Common myeloid progenitor, CD34-positive (primary cell): ENCODE measurements at places on chromosomes 11 and 22.

DNA sequence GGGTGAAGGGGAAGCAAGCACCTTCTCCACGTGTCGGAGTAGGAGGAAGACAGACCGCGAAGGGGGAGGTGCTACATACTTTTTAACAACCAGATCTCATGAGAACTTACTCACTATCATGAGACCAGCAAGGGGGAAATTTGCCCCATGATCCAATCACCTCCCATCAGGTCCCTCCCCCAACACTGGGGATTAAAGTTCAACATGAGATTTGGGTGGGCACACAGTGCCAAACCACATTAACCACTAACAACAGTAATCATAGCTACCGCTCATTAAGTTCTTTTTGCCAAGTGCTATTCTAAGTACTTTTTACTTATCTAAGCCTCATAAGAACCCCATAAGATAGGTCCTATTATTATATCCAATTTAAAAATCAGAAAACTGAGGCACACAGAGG, 450.5 kb upstream of the DDI1 start:
- no peak for DNase-seq

- DNase-seq, result peak; percentile 27
These were observed 71.6 kb downstream of the LRP5 start for GRCh38 chr11:68383976-68384501.

- DNase-seq, result peak; percentile 30
These were observed 32.5 kb upstream of the ATXN10 start for GRCh38 chr22:45638834-45639746.

GRCh38 chr11:569158-569885, 6.9 kb upstream of the PHRF1 start:
- DNase-seq, result no peak

GRCh38 chr11:66218846-66219620, 49.4 kb upstream of the RAB1B start:
- no peak for DNase-seq

DNA sequence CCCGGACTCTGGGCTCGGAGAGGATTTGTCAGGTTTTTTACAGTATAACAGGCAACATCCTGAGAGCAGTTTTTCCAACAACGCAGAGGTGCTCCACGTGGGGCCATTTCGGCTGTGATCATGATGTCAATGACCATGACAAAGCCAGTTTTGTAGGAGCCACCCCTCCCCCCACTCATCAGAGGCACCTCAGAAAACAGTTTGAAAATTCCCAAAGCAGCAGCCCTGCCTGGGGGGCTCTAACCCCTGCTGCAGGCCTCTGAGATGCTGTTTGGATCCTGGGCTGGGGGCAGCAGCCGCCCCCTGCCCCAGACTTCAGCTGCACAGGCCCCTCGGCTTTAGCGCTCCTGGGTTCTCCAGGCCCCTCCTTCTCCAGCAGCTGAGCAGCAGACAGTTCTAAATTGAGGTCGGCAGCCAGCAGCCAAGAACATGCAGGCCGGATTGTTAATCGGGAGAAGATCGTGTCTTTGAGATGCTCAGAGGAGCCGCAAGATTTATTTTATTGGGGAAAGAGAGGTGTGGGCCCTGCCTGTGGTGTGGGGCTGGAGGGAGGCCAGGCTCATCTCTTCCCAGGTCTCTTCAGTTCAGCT, 19.4 kb downstream of the NFAM1 start:
- DNase-seq, result no peak

DNA sequence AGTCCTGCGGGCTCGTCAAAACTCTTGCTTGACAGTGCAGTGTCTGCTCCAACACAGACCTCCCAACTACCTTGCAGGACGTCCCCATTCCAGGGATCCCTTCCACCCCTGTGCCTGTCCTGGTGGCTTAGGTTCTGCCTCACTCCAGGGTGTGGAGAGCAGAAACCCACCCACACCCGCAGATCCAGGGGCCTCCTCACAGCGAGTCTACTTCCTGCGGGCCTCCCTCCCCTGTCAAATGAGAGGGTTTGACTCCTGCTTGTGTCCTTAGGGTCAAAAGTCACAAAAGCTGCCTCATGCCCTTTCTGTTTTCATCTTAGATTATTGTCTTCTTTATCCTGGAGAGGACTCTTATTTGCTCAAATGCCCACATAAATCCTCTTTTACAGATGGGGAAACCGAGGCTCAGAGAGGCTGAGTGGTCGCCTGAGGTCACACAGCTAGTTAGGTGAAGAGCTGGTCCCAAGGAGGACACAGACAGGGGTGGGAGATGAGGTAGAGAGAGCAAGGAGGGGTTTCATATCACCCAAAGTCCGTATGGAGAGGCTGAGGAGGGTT, 81.1 kb upstream of the KCNQ1OT1 start:
- DNase-seq, result no peak

DNA sequence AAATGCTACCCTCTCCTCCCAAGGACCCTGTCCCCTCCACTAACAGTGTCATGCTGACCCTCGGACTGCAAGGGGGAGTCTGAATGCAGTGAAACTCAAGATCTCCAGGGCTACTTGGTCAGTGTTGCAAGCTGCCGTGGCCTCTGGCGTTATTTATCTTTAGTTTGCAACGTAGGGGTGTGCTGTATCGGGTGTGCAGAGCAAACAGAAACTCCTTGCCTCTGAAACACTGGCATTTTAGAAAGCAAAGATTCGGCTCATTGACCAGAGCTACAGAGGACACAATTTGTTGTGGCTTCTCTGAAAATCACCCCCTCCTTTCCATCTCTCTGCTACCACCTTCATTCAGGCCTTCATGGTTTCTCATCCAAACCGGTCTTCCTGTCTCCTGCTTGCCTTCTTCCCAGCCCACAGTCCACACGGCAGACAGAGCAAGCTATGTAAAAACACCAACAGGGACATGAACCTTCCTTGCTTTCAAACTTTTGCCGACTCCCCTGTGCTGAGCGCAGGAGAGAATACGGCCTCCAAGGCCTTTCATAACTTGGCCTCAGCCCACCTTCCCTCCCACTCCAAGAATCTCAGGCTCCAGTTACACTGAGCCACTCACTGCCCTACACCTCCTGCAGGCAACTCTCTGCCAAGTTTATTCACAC, 14.9 kb downstream of the FZD4 start:
- no peak for DNase-seq

GRCh38 chr22:35424761-35425160, 24.8 kb downstream of the MCM5 start:
- no peak for DNase-seq

DNA sequence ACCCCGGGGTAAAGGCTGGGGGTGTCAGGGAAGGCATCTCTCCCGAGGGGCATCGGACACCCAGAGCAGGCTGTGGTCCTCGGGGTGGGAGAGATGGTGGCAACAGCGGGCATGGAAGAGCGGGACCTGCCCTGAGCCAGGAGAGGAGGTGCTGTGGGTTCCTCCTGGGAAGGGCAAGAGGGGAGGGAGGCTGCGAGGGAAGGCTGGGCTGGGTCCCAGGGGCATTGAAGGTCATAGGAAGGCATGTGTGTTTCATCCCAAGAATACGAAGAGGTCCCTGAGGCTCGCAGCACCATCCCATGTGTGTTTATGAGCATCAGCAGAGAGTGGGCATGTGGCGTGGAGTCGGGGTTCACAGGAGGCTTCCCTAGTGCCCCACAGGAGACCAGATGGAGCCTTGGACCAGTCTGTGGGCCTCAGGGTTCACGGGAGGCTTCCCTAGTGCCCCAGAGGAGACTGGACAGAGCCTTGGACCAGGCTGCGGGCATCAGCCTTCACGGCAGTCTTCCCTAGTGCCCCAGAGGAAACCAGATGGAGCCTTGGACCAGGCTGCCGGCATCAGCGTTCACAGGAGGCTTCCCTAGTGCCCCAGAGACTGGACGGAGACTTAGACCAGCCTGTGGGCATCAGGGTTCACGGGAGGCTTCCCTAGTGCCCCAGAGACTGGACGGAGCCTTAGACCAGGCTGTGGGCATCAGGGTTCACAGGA, 420.6 kb downstream of the BRD1 start:
- no peak for DNase-seq

GRCh38 chr11:96238563-96239135, 104.3 kb downstream of the MAML2 start:
- no peak for DNase-seq

GRCh38 chr11:106012744-106013143, 9.3 kb downstream of the MSANTD4 start:
- peak; percentile 8 for DNase-seq

- DNase-seq, result no peak
These were observed 73.0 kb downstream of the CYB5R2 start for GRCh38 chr11:7600205-7600775.
